ENCODE measurements at places on chromosomes 1 and 21. TPM values are rescaled to one million over a fixed set of nuclear protein-coding genes. Genes with fewer than 3 reads are reported as not detected.

The TMEM39B gene
- 32.4 TPM for total RNA-seq

DNA sequence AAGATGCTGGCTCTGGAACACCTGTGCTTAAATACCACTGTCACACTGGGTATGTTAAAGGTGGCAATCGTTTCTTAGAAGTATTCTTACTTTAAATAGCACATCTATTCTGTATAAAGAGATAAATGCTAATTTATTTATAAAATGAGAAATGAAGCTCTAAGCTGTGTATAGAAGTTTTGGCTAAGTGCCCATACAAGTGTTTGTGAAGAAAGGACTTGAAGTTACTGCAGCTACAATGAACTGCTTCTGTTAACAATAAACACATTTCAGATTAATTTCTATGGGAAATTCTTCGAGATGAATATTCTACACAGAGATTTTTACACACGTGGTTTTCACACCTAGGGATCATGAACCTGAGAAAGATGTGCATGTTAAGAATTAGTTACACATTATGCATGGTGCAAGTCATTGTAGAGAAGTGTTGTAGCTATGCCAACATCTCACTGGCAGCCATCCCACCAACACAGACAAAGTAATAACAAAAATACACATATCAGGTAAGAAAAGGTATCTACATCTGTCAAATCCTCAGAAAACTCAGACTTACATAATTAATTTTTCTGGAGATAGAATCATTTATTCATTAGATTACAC, 16.2 kb downstream of the COL24A1 start:
- no peak for DNase-seq

The NCAM2 gene
- 38.2 TPM for total RNA-seq

DNA sequence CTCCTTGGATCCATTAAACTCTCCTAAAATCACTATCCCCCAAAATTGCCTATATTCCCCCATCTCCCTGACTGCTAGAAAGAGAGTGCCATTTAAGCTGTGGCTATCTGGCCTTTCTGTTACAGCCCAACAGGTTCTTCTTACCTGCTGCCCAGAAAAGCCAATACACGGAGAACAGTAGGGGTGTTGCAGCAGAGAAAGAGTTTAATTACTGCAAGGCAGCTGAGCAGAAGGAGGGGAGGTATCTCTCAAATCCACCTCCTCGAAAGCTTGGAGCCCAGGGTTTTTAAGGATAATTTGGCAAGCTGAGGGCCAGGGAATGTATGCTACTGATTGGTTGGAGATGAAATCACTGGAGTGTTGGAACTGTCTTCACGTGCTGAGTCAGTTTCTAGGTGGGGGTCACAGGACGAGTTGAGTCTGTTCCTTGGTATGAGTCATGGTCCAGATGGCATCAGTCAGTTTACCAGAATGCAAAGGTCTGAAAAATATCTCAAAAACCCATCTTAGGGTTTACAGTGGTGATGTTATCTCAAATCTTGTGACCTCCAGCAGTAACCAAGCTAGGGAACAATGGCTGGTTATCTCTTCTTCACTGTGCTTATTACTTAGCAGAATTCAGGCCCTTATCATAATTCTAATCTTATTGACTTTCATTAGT, 89.8 kb downstream of the SMYD3 start:
- DNase-seq: no peak

GRCh38 chr1:89822109-89822962, 1.5 kb downstream of the LRRC8D start:
- DNase-seq: no peak

GRCh38 chr1:167808690-167809089, 86.9 kb downstream of the MPZL1 start:
- no peak for DNase-seq

GRCh38 chr1:6006882-6007281, 14.7 kb upstream of the NPHP4 start:
- no peak for DNase-seq

DNA sequence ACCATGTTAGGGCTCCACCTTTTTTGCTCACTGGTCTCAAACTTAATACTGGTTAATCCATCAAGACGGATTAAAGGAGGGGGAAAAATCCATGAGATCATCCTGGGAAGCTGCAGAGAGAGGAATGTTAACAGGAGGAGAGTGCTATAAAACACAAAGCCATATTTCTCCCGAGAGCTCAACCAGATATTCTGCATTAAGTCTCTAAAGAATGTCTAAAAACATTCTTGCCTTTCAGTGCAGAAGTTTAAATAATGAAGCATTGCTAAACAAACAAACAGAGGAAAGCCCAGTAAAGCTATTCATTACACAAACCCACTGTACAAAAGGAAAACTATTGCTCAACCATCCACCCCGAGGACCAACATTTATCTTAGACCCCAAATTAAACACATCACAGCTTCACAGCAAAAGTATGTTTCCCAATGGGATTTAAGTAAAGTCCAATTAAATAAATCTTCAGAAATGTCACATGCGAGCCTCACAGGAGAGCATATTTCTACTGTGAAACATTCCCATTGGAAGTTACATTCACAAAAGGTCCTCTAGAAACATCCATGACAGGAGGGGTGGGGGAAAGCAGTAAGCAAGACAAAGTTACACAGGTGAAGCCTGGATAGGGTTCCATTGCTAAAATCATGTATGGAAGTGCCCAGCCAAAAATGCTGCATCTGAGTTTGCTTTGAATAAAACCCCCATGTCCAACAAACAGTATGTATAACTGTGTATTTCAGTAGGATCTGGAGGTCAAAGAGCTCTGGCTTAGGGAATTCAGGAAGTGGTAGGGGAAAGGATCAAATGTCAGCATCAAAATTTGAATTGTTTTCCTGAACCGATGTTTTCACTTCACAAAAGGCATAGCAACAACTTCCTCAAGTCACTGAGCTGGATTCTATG, 23.3 kb downstream of the DUSP10 start:
- DNase-seq: no peak

DNA sequence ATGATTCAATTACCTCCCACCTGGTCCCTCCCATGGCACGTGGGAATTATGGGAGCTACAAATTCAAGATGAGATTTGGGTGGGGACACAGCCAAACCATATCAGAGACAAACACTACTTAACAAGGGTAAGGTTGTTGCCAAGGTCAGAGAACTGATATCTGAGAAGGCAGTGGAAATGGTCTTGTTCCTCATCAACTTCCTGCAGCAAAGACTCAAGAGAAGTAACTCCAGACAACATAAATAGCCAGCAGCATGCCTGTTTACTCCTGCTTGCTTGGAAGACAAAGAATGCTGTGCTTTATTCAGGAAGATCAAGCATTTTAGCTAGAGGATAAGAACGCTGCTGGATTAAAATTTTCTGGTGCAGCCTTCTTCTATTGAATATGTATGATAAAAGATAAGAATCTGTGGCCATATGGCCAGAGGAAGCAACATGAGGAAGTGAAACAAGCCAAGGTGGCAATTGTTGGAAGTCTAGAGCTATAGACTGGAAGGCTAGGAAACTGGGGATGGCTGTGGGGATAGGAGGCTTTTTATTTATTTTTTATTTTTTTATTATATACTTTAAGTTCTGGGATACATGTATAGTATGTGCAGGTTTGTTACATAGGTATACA, 36.4 kb downstream of the DDAH1 start:
- no peak for DNase-seq

GRCh38 chr1:119015547-119015946, 27.4 kb upstream of the TBX15 start:
- DNase-seq: no peak

The FNDC10 gene
- 1.7 TPM for total RNA-seq

GRCh38 chr21:37253991-37254390, 13.1 kb downstream of the VPS26C start:
- DNase-seq: no peak
